Spinal cord (tissue), 10 donors: ENCODE measurements at places on chromosomes 2 and 18. TPM values are rescaled to one million over a fixed set of nuclear protein-coding genes. Genes with fewer than 3 reads are reported as not detected.

DNA sequence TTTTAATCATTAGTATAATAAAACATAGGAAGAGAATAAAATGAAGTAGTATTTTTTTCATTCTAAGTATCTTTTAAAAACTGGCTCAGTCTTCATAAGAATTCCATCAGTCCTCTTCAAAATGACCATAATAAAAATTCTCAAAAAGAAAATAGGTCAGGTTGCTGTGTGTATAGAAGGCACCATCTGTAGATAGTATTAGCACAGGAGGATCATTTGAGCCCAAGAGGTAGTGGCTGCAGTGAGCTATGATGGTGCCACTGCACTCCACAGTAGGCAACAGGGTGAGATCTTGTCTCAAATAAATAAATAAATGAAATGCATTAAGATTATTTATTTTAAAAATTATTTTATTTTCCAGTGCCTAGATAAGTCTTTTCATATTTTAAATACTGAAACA, 475.8 kb downstream of the ZNF804A start:
- DNase-seq: no peak

DNA sequence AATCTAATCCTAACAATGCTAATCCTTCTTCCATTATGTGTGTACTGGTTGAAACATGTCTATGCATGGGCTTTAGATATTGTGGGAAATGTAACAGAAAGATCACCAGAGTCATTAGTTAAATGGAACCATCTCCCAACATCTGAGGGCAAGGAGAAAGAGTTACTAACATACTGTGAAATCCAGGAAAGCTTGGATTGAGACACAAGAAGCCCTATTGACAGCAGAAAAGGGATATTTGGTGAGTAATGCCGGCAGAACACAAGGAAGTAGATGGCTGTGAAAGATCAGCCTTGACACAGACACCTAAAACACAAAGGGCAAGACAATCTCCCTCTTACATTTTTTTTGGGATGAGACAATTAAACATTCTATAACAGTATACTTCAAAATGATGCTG, 28.5 kb upstream of the LAMA1 start:
- no peak for DNase-seq

Gene KIF5C
- polyA plus RNA-seq: 279 TPM

- no peak for DNase-seq
Measured at GRCh38 chr2:231475965-231476364, 11.7 kb upstream of the NCL start.

Gene WDR43
- 19.9 TPM for polyA plus RNA-seq

GRCh38 chr2:139550873-139551272, 770.7 kb upstream of the NXPH2 start:
- no peak for DNase-seq

GRCh38 chr2:32278478-32278853, 762 bp downstream of the YIPF4 start:
- no peak for DNase-seq

Gene LAMA3
- 7.7 TPM for polyA plus RNA-seq

DNA sequence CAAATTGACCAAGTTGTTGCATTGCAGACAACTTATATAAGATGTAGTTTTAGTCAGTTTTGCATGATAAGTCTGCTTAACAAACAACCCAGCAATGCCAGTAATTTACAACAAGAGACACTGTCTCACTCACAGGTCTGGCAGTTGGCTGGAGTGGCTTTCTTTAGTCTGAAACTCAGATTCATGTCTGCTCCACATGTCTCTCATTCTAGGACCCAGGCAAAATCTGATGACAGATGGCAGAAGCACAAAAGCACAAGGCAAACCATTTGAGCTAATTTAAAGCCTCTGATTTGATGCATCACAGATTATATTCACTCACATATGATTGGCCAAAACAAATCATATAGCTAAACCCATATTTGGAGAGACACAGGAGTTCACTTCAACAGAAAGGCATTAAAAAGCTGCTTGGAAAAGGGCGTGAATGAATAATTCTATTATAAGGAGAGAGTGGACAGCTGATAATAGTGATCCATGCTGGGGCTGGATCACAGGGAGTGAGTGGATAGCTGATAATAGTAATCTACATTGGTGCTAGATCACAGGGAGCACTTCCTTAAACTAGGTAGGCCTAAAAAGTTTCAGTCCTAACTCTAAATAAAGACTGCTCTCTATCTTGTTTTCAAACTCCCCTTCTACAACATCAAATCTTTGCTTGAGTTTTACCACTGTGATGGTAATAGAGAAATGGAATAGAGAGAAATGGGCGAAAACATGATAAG, 593.2 kb upstream of the ZNF804A start:
- DNase-seq: no peak

Gene FBXO15
- 6.4 TPM for polyA plus RNA-seq

Gene CPLX4
- 0.35 TPM for polyA plus RNA-seq

GRCh38 chr2:161839926-161840325, 215.7 kb downstream of the SLC4A10 start:
- DNase-seq: no peak

GRCh38 chr2:121778741-121779487, 23.5 kb downstream of the TSN start:
- DNase-seq: no peak

GRCh38 chr18:404061-404636, 96.4 kb downstream of the COLEC12 start:
- DNase-seq: no peak

DNA sequence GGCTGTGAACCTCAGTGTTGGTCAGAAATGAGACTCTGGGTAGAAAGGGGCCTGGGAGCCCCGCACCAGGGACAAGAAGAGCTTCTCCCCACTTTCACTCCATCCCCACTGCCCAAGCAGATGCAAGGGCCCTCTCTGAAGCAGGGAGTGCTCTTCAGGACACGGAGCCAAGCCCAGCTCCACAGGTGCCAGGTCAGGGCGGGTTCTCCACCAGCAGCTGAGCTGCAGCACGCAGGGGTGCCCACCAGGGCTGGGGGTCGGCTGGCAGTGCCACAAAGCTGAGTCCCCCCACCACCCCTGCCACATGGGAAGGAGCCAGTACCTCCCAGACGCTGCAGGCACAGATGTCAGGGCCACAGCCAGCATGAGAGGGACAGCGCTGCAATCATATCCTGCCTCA, 106.2 kb downstream of the INHBB start:
- no peak for DNase-seq

- DNase-seq: no peak
Measured at GRCh38 chr2:236685979-236686520, 116.4 kb downstream of the ACKR3 start.

GRCh38 chr2:1690056-1690775, 54.1 kb downstream of the PXDN start:
- DNase-seq: no peak

Gene CD8B2
- 0.59 TPM for polyA plus RNA-seq

Gene TYMS
- 70.3 TPM for polyA plus RNA-seq
